ENCODE measurements at places on chromosomes 11 and 22.
A peak's percentile ranks its signal among the peaks of the same experiment; 100 is the strongest.

GRCh38 chr11:20489948-20490347, 102.4 kb downstream of the PRMT3 start:
- no peak for DNase-seq

GRCh38 chr11:130726234-130727037, 189.8 kb downstream of the SNX19 start:
- DNase-seq, result no peak

DNA sequence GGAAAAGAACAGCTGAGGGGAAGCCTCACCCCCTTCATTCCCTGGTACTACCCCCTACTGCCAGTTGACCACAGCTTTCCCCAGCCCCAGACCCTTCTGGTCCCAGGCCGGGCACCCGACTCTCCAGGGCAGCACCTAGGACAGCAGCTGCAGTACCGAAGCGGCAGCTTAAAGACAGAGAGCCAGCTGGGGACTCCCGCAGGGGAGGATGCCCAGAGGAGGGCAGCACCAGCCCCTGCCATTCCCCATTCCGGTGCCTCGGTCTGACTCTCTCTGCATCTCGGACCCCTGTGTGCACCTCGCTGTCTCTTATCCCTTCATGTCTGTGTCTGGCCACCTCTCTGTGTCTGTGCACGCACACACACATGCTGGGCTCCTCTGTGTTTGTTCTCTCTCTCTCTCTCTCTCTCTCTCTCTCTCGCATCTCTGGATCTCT, 9.4 kb downstream of the IGSF9B start:
- no peak for DNase-seq

GRCh38 chr11:31810779-31811647, at the start of gene PAX6:
Gene PAX6 (minus strand): TSS chr11:31811322. CDS start chr11:31806411, 4,911 bp downstream.
- DNase-seq, result peak; percentile 39

GRCh38 chr11:94032725-94033124, 11.6 kb downstream of the HEPHL1 start:
- no peak for DNase-seq

DNA sequence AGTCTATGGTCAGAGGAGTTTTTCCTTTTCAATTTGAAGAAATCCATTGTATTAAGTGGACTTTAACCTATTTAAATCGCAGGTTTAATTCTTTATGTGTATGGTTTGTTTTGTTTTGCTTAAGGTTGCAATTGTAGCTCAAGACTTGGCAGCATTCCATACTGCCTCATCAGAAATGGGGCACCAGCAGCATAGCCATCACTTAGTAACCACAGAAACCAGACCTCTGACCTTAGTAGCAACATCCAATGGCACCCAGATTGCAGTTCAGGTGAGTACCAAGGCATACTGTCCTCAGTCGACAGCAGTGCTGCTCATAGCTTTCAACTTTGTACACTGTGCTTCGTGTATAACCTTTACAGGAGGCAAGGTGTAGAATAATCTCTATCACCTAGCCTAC, 48.4 kb upstream of the WEE1 start:
- no peak for DNase-seq

DNA sequence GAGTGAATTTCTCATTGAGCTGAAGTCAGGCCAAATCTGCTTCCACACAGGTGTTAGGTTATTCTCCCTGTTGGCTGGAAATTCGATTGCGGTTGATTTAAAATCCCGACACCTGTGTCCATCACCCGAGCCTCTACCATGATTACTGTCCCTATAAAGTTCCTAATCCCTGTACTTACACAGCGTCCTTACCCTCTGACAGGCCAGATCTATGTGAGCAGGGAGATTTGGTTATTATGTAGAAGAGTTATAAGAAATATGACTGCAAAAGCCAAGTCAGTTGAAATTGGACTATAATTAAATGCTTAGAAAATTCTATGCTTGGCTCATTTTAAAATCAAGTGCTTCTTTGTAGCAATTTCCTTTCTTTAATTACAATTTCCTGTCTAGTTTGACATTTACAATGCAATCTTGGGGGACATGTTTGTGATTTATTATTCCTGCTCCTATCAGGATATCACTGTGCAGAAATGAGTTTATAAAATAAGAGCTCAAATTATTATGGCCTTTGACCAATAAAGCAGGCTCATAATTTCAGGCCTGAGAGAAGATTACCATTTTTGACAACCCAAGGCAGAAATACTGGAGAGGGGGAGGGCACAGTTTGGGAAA, 32.5 kb upstream of the LMO1 start:
- DNase-seq, result no peak

DNA sequence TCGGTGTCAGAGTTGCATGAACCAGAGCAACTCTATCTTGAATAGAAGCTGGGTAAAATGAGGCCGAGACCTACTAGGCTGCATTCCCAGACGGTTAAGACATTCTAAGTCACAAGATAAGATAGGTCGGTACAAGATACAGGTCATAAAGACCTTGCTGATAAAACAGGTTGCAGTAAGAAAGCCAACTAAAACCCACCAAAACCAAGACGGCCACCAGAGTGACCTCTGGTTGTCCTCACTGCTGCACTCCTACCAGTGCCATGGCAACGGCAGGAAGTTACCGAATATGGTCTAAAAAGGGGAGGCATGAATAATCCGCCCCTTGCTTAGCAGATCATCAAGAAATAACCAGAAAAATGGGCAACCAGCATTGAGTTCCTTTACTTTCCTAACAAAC, 2.4 kb upstream of the KAT5 start:
- no peak for DNase-seq

DNA sequence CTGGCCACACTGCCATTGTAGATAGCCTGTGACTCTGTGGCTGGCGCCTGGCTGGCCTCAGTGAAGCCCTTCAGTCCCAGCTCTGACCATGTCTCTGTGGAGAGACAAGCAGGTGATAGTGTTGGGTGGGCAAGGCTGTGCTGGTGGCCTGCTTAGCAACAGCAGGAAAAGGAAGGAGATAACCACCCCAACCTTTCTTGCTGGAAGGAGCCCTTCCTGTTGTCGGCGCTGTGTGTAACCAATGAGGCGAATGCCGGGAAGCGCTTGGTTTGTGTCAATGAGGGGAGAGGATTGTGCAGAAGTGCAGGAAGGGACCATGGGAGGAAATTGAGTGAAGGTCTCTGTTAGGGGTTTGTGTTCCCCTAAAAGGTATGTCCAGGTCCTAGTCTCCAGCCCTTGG, 27.3 kb downstream of the PARVB start:
- no peak for DNase-seq

- DNase-seq, result no peak
Measured at GRCh38 chr11:116199182-116199581, 573.6 kb downstream of the BUD13 start.
